ENCODE measurements at places on chromosomes 4 and X. TPM values are rescaled to one million over a fixed set of nuclear protein-coding genes. Genes with fewer than 3 reads are reported as not detected.

DNA sequence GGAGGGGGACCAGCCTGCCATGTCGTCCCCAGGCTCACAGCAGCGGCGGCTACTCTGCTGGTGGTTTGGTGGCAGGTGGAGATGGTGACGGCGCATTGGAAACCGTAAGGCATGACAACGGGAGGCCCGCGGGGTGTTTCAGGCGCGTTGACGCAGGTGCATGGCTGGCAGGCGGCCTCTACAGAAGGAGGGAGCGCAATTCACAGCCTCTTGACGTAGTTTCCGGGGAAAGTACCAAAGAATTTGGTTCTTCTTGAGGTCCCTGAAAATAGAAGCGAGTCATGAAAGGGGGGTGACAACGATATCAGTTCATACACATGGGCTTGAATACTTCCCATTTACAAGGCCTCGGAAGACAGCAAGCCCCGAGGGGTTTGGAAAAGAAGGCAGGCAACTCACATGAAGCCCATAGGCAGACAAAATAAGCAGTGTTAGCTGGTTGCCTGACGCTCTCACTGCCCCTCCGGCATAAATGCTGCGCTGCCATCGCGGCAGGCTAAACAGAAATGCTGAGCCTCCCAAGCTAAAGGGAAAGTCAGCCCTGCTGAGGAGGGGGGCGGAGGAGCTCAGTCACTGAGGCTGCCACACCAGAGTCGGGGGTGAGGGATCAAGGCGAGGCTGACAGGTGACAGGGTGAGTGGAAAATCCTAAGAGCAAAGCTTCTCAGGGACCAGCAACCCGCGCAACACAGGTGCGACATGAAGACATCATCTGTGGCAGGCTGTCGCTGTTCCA is 52.3 kb upstream of the PDLIM3 start:
- peak; percentile 87 for DNase-seq

DNA sequence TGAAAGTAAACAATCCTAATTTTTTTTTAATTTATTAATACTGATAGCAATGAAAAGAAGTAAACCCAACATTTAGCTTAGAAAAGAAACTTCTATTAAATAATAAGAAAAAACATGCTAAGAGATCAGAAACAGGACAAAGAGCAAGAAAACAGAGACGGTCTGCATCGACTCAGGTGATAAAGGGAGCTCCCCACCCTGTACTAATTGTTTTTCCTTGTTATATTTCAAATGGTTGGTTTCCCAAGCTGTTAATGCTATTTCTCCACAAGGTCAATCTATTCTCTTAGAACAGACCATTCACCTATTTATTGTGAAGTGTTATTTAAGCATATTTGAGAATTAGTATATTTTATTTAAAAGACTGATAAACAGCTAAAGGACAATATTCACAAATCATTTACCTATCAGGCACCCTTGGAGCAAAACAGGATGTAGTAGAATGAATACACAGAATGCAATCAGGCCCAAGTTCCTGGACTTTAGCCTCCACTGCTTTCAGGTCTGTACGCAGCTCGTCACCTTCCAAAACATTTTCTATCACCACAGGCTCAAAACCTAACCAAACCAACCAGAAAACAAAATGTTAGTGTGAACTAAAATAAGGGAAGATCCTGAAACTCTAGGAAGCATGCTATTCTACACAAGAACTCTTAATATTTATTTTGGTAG is 5.5 kb downstream of the SEPSECS start:
- DNase-seq: no peak

- DNase-seq: peak; percentile 29
Measured at GRCh38 chrX:68710870-68711576, 63.6 kb downstream of the STARD8 start.

The CXCL1 gene
- total RNA-seq: not detected

- DNase-seq: no peak
Measured at GRCh38 chr4:184892999-184893398, 67.2 kb upstream of the ACSL1 start.

- DNase-seq: no peak
Measured at GRCh38 chr4:131316086-131316485, 1833.0 kb upstream of the PCDH10 start.

DNA sequence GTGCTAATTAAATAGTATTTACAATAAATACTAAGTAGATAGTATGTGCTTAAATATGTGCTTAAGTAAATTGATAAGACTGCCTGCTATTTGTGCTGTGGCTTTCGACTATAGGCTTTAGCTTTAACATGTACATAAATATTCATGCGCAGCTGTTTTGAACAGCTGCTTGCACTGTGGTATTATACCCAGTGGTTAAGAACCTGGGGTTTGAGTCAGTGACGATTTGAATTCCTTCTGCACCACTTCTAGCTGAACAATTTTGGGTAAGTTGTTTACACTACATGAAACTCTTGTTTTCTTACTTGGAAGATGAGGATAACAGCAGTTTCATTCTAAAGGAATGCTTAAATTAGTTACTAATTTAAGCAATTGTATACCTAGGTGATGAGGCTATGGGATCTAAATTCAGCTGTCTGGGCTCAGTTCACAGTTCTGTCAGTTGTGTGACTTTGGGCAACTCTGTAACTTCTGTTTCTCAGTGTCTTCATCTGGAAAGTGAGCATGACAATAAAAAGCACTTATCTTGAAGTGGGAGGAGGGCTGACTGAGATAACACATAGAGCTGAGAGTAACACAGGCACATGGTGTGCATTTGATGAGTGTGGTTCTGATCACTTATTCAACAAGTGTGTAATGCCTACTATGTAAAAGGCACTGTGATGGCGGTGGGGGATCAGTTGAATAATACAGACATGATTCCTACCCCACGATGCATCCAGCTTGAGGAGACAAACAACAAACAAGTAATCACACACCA is 37.0 kb downstream of the HPGDS start:
- no peak for DNase-seq

Data from activated CD4-positive, alpha-beta memory T cell treated with anti-CD3 and anti-CD28 coated beads for 36 hours (primary cell).